ENCODE measurements at places on chromosomes 1 and 21. TPM values are rescaled to one million over a fixed set of nuclear protein-coding genes. Genes with fewer than 3 reads are reported as not detected.
A peak's percentile ranks its signal among the peaks of the same experiment; 100 is the strongest.

GRCh38 chr1:32464716-32465577, at the start of gene ZBTB8B:
TSS of gene ZBTB8B (plus strand) at chr1:32465072. CDS start at chr1:32470625, 5,553 bp downstream.
- H3K36me3 ChIP-seq: no peaks in the 10 kb centered on the region
- H3K4me1 ChIP-seq: peaks cover 17% of the 10 kb centered on the region
- no peak for DNase-seq
- H3K27me3 ChIP-seq: peaks cover 31% of the 10 kb centered on the region

DNA sequence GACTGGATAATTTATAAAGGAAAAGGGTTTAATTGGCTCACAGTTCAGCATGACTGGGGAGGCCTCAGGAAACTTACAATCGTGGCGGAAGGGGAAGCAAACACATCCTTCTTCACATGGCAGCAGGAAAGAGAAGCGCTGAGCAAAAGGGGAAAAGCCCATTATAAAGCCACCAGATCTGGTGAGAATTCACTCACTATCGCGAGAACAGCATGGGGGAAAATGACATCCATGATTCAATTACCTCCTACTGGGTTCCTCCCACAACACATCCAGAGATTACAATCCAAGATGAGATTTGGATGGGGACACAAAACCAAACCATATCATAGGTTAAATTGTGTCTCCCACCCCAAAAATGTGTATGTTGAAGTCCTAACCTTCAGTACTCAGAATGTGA, 491.7 kb downstream of the SETD4 start:
- H3K4me3 ChIP-seq: no peak overlapping the region
- H3K36me3 ChIP-seq: no peaks in the 10 kb centered on the region
- no peaks in the 10 kb centered on the region for H3K4me1 ChIP-seq
- peaks cover 4% of the 10 kb centered on the region for H3K27me3 ChIP-seq
- H3K27ac ChIP-seq: no peak overlapping the region

- no peaks in the 10 kb centered on the region for H3K4me1 ChIP-seq
- DNase-seq: peak; percentile 50
- no peak overlapping the region for H3K27ac ChIP-seq
- H3K27me3 ChIP-seq: peaks cover 6% of the 10 kb centered on the region
Observed at GRCh38 chr21:34707876-34708325, 39.1 kb downstream of the CLIC6 start.

Gene PRDM16
- polyA plus RNA-seq: not detected

Gene MIXL1
- polyA plus RNA-seq: not detected

DNA sequence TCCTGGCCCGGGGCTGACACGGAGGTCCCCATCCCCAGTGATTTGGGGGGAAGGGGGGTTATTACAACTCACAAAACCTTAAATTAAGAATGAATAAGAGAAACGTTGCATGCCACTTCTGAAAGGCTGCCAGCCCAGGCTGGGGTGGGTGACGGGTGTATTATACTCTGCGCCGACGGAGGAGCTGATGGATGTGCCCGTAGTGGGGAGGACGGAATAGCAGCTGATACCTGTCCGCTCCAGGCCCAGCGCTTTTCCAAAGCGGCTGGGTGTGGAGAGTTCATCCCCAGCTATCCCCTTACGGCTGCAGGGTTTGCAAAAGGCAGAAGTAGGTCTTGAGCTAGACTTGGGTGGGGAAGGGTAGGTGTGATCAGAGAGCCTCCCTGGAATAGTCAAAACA, 63.8 kb upstream of the CASZ1 start:
- H3K36me3 ChIP-seq: no peaks in the 10 kb centered on the region
- no peak overlapping the region for H3K27ac ChIP-seq
- H3K4me3 ChIP-seq: no peak overlapping the region
- no peak for DNase-seq

DNA sequence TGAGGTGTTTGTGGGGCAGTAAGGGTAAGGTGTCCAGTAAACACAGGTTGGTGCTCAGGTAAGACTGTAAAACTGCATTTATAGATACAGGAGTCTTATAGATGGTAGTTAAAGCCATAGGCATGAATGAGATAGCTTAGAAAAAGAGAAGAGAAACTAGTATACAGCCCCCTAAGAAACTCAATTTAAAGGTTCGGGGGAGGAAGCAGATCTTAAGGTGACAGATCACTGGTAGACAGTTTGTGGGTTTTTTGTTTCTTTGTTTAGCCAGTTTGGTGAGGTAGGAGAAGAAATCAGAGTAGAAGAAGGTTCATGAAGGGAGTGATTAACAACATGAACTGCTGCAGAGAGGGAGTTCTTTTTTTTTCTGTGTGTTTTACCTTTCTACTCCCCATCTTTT, 6.1 kb upstream of the AGO3 start:
- peaks cover under 1% of the 10 kb centered on the region for H3K4me1 ChIP-seq
- no peak for DNase-seq
- no peaks in the 10 kb centered on the region for H3K27me3 ChIP-seq
- H3K36me3 ChIP-seq: peaks cover 5% of the 10 kb centered on the region
- H3K4me3 ChIP-seq: no peak overlapping the region

Gene AMPD2
- 27.8 TPM for polyA plus RNA-seq

DNA sequence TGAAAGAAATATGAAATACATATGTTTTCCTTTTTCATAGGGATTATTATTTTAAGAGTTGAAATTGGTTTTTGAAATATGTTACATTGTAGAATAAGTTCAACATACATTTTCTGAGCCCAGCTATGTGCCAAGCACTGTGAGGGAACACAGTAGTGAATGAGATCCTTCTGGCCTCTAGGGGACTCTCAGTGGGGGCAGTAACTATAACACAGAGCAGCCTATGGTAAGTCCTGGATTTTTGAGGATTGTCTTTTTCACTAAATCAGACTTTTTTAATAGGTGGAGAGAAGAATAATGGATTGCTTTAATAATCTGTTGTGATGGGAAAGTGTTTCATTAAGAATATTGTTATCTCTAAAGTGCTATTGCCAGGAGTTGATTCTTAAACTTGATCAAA, 2.4 kb downstream of the DNAJC6 start:
- H3K36me3 ChIP-seq: no peaks in the 10 kb centered on the region
- H3K4me1 ChIP-seq: peaks cover 4% of the 10 kb centered on the region
- H3K27me3 ChIP-seq: peaks cover 18% of the 10 kb centered on the region
- no peak overlapping the region for H3K4me3 ChIP-seq

Gene FCRL4
- not detected for polyA plus RNA-seq

DNA sequence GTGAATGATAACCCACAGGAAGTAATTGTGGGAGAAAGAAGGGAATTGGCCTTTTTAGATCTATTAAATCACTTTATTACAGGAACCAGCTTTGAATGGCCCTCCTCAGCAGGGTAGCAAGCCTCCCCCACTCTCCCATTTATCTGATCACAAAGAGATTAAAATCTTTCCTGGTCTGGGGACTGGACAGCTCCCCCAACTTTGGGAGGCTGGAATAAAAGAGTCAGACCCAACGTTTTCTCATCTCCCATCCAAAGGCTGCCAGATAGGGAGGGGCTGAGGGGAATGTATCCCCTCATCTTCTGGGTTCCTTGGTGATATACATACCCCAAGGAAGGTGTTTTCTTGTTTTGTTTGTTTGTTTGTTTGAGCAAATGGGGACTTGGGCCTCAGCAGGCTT, 2.4 kb downstream of the LIN28A start:
- peaks cover 30% of the 10 kb centered on the region for H3K27me3 ChIP-seq
- H3K4me3 ChIP-seq: no peak overlapping the region
- peaks cover 30% of the 10 kb centered on the region for H3K4me1 ChIP-seq
- no peak overlapping the region for H3K27ac ChIP-seq

- peaks cover 39% of the 10 kb centered on the region for H3K36me3 ChIP-seq
- H3K27me3 ChIP-seq: no peaks in the 10 kb centered on the region
- H3K4me3 ChIP-seq: no peak overlapping the region
- H3K4me1 ChIP-seq: no peaks in the 10 kb centered on the region
Observed at GRCh38 chr1:52482326-52483004, 70.4 kb downstream of the TUT4 start.

Gene FUCA1
- polyA plus RNA-seq: 16.8 TPM

Gene RPE65
- polyA plus RNA-seq: not detected

DNA sequence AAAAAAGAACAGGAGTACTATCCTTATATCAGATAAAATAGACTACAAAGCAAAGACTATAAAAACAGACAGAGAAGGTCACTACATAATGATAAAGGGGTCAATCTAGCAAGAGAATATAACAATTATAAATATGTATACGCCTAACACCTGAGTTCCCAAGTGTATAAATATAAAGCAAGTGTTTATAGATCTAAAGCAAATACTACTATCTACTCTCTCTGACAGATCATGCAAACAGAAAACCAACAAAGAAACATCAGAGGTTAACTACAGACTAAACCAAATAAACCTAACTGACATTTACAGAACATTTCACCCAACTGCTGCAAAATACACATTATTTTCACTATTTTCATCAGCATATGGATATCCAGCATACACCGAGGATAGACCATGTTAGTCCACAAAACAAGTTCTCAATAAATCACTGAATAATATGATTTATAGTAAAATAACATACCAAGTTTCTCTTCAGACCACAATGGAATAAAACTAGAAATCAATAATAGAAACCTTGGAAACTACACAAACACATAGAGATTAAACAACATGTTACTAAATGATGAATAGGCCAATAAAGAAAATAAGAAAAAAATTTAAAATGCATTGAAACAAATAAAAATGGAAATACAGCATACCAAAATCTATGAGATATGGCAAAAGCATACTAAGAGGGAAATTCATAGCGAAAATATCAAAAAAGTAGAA, 22.7 kb downstream of the UCHL5 start:
- no peak for DNase-seq
- H3K4me3 ChIP-seq: no peak overlapping the region
- no peaks in the 10 kb centered on the region for H3K4me1 ChIP-seq
- H3K27me3 ChIP-seq: no peaks in the 10 kb centered on the region

DNA sequence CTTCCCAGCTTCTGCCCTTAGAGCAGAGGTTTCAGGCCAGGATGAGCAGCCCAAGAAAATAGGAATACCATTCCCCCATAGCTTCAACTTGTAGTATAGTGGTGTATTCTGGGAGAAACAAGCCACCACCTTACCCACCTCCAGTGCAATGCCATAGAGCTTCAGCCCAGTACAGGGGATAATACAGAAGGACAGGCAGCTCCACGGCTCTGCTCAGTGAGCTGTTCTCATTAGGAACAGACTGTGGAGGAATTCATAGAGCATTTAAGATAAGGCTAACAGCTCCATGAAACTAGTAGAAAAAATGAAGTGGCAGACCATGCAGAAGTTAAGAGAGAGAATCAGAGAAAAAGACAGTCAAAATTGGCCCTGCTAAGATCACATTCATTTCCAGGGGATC, 294.7 kb upstream of the POGK start:
- no peaks in the 10 kb centered on the region for H3K36me3 ChIP-seq
- H3K27me3 ChIP-seq: no peaks in the 10 kb centered on the region
- H3K4me1 ChIP-seq: no peaks in the 10 kb centered on the region
- H3K4me3 ChIP-seq: no peak overlapping the region
- H3K27ac ChIP-seq: no peak overlapping the region

- no peak overlapping the region for H3K4me3 ChIP-seq
- no peaks in the 10 kb centered on the region for H3K27me3 ChIP-seq
- H3K4me1 ChIP-seq: no peaks in the 10 kb centered on the region
- H3K36me3 ChIP-seq: no peaks in the 10 kb centered on the region
- H3K27ac ChIP-seq: no peak overlapping the region
Observed at GRCh38 chr1:203531063-203531462, 37.1 kb downstream of the OPTC start.

- no peaks in the 10 kb centered on the region for H3K27me3 ChIP-seq
- H3K36me3 ChIP-seq: no peaks in the 10 kb centered on the region
- no peak for DNase-seq
- H3K27ac ChIP-seq: no peak overlapping the region
- H3K4me1 ChIP-seq: no peaks in the 10 kb centered on the region
Observed at GRCh38 chr1:234885601-234886000, 243.0 kb downstream of the TOMM20 start.

Gene KCNE1
- not detected for polyA plus RNA-seq

DNA sequence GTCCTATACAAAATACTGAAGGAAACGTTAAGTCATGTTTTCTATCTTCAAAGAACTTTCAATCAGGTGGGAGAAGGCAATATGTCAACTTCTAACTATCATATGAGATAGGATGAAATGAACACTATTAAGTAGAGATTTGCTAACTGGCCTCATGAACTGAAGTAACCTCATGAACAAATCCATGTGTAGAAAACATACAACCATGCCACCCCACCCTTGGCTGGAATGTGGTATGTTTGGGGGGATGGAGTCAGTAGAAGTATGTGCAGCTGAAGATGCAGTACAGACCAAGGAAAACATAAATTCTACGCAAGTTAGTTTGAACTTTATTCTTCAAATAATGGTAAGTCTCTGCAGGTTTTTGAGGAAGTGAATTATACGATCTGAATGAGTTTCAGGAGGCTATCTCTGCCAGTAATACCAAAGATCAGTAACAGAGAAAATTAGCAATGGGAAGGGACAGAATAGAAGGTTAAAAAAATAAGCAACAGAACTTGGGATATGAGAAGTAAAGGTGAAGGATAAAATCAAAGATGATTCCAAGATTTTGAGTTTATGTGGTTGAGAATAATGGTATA, 4.5 kb downstream of the TRMT1L start:
- H3K36me3 ChIP-seq: peaks cover 32% of the 10 kb centered on the region
- peaks cover 41% of the 10 kb centered on the region for H3K4me1 ChIP-seq
- no peaks in the 10 kb centered on the region for H3K27me3 ChIP-seq
- H3K4me3 ChIP-seq: peak overlapping the region; percentile 30
- no peak overlapping the region for H3K27ac ChIP-seq

- no peaks in the 10 kb centered on the region for H3K4me1 ChIP-seq
- no peak for DNase-seq
- H3K27me3 ChIP-seq: peaks cover 9% of the 10 kb centered on the region
- H3K27ac ChIP-seq: no peak overlapping the region
- no peaks in the 10 kb centered on the region for H3K36me3 ChIP-seq
- no peak overlapping the region for H3K4me3 ChIP-seq
Observed at GRCh38 chr21:32233055-32233546, 45.7 kb downstream of the MIS18A start.

DNA sequence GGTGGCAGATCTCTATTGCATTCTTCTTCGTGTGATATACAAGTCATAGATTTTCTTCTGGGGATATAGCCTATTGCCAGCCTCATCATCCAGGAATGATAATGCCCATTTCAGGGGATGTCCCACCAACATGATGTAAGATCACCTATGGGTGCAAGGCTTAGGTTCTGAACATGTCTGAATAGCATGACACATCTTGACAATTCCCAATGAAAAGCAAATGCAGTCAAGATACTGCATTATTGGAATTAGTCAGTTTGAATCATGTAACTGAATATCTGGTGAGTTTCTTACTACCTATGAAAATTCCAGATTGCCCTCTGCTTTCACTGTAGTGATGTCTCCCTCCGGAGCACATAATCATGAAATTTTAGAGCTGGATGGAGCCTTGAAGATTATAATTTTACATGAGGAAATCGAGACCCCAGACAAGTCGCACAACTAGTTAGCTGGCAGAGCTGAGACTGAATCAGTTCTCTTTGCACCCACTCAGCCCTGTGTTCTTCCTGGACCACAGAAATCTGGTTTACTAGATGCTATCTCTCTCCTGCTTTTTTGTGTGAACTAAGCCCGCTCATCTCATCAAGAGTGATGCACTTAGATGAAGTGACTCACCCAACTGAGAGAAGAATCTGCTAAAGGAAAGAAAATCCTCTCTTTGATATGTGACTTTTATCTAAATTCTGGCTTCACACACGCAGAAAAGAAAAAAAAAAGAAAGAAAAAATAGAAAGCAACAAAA, 65.0 kb downstream of the WDR64 start:
- no peaks in the 10 kb centered on the region for H3K4me1 ChIP-seq
- H3K27ac ChIP-seq: no peak overlapping the region
- no peaks in the 10 kb centered on the region for H3K36me3 ChIP-seq
- no peak overlapping the region for H3K4me3 ChIP-seq
- DNase-seq: no peak

GRCh38 chr21:45802425-45802824, 158.9 kb downstream of the PCBP3 start:
- H3K27ac ChIP-seq: no peak overlapping the region
- H3K4me3 ChIP-seq: no peak overlapping the region
- H3K4me1 ChIP-seq: no peaks in the 10 kb centered on the region
- DNase-seq: no peak
- no peaks in the 10 kb centered on the region for H3K36me3 ChIP-seq
